ENCODE measurements at places on chromosomes 3 and 15. TPM values are rescaled to one million over a fixed set of nuclear protein-coding genes. Genes with fewer than 3 reads are reported as not detected.

DNA sequence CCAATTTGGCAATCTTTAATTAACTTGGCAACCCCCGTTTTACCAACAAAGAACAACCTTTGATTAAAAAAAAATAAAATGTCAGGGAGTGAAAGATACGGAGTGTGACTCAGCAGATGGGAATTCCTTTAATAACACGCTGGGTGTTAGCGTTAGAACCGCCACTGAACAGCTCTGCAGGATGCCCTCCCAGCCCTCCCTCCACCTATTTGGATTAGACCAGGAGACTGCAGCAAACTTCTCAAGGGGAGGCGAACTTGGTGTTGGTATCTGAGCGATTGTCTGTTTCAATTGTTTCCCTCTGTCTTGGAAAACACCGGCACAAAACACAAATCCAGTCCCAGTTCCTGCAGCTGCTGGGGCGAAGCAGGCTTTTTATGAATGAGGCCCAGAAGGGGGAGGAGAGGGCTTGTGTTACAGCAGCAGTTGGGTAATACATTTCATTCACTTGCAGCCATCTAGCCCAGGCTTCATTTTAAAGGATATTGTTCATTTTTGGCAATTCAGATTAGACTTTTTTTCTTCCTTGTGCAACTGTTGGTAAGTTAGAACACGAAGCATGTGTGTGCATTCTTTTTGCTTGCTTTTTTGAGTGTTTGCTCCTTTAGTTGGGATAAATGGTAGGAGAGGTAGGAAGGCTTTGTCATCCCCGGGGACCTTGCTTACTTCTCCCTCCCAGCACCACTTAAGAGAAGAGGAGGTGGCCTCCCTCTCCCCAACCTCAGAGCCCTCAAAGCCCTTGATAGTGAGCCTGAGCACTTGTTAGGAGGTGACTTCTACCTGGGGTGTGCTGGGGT is 152.3 kb downstream of the IGF1R start:
- H3K27ac ChIP-seq = peak overlapping the region; percentile 64
- peaks cover 41% of the 10 kb centered on the region for H3K4me1 ChIP-seq
- no peaks in the 10 kb centered on the region for H3K27me3 ChIP-seq
- DNase-seq = peak; percentile 72
- H3K4me3 ChIP-seq = no peak overlapping the region
- no peaks in the 10 kb centered on the region for H3K36me3 ChIP-seq

DNA sequence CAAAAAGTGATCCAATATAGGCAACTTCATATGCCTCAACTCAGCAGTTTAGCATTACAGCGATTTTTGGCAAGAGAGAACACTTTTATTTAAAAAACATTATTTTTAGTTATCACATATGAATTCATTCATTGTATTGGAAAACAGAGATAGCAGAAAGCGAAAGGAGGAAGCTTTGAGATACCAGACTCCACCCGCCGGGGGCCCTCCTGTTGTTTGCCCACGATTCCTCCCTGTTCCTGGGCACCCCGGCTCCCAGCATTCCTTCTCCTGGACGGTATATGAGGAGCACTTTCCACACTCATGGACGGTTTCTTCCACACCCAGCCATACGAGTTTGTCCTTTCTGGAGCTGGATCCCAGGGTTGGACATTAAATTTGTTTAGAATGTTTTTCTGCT is 18.2 kb downstream of the APBA2 start:
- DNase-seq = no peak
- no peaks in the 10 kb centered on the region for H3K36me3 ChIP-seq
- H3K27me3 ChIP-seq = no peaks in the 10 kb centered on the region
- H3K27ac ChIP-seq = no peak overlapping the region

- DNase-seq = peak; percentile 16
- H3K27ac ChIP-seq = no peak overlapping the region
- H3K4me3 ChIP-seq = no peak overlapping the region
Measured at GRCh38 chr15:79967298-79968182, 3.5 kb downstream of the BCL2A1 start.

- no peaks in the 10 kb centered on the region for H3K27me3 ChIP-seq
- peaks cover 24% of the 10 kb centered on the region for H3K4me1 ChIP-seq
- H3K4me3 ChIP-seq = no peak overlapping the region
- peaks cover 6% of the 10 kb centered on the region for H3K36me3 ChIP-seq
- no peak overlapping the region for H3K27ac ChIP-seq
- no peak for DNase-seq
Measured at GRCh38 chr3:51938780-51939425, 2.8 kb downstream of the RRP9 start.

- no peak overlapping the region for H3K27ac ChIP-seq
- H3K4me3 ChIP-seq = no peak overlapping the region
- DNase-seq = no peak
- H3K27me3 ChIP-seq = no peaks in the 10 kb centered on the region
Measured at GRCh38 chr15:71639471-71639870, 170.9 kb upstream of the NR2E3 start.

DNA sequence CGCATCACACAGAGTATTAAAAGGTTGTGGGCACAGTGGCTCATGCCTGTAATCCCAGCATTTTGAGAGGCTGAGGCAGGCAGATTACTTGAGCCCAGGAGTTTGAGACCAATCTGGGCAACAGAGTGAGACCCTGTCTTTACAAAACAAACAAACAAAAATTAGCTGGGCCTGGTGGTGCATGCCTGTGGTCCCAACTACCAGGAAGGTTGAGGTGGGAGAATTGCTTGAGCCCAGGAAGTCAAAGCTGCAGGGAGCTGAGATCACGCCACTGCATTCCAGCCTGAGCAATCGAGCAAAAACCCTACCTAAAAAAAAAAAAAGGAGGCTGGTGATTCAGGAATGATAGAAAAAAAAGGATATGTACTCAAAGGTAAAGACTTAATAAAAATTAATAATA is 28.2 kb upstream of the ST6GAL1 start:
- peak; percentile 34 for DNase-seq
- H3K27me3 ChIP-seq = peaks cover 2% of the 10 kb centered on the region
- H3K4me3 ChIP-seq = no peak overlapping the region
- H3K4me1 ChIP-seq = peaks cover 3% of the 10 kb centered on the region

GRCh38 chr3:127716384-127716783 is 43.6 kb downstream of the ABTB1 start:
- no peak for DNase-seq
- no peaks in the 10 kb centered on the region for H3K36me3 ChIP-seq
- no peak overlapping the region for H3K27ac ChIP-seq
- no peaks in the 10 kb centered on the region for H3K27me3 ChIP-seq

DNA sequence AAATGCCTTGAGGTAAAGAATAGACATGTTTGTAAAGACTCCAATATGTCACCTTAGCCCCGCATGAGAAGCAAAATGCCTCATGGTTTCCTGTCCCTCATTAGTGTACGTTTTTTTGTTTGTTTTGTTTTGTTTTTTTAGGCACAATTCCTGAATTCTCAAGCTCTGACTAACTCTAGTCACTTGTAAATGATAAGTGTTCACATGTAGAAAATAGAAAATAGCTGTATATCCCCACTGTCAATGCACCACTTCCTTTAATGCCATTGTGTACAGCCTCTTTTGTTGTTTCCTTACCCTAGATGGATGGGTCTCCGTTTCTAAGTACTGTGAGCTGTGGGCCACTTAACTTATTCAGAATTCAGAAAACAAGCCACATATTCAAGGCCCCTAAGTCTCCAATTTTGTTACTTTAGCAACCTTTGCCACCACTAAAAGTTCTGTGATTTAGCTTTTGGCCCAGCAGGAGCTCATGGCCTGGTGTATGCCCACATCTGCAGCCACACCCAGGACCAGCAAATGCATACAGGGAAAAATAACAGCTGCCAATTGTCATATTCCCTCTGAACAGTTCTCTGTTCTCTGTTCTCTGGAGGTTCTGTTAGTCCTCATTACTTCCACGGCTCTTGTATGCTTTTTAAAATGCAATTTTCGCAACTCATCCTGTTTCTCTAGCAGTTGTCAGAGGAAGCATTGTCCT is 655.5 kb downstream of the GBE1 start:
- no peaks in the 10 kb centered on the region for H3K36me3 ChIP-seq
- no peak overlapping the region for H3K27ac ChIP-seq
- H3K4me1 ChIP-seq = peaks cover 7% of the 10 kb centered on the region
- no peaks in the 10 kb centered on the region for H3K27me3 ChIP-seq
- DNase-seq = peak; percentile 31
- H3K4me3 ChIP-seq = no peak overlapping the region

DNA sequence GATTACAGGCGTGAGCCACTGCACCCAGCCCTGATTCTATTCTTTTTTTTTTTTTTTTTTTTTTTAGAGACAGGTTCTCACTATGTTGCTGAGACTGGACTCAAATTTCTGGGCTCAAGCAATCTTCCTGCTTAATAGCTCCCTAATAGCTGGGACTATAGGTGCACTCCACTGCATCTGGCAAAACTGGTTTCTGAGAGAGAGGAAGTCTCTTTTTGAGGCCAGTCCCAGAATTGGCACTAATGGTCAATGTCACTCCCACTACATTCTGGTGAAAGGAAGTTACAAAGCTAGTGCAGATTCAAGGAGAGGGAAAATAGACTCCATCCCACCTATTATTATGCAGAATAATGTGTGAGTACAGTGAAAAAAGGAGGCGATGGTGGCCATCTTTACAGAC is 5.8 kb upstream of the TGFBR2 start:
- no peak for DNase-seq
- H3K4me3 ChIP-seq = no peak overlapping the region
- no peaks in the 10 kb centered on the region for H3K36me3 ChIP-seq

DNA sequence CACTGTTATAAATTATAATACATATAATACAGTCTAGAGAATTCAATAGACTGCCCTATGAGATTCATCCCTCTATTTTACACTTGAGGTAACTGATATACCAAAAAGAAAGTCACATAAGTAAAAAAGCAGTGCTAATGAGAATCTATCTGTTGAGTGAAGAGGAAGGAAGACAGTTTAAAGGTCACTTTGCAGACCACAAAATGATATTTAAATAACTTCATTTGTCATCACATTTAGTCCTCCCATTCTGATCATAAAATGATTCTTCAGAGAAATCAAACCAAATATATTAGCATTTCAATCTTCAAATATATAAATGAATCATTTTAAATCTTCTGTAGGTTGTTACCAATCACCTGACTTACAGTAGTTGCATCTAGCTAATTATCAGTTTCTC is 60.5 kb upstream of the CCDC50 start:
- no peaks in the 10 kb centered on the region for H3K4me1 ChIP-seq
- no peak for DNase-seq
- no peaks in the 10 kb centered on the region for H3K27me3 ChIP-seq
- no peaks in the 10 kb centered on the region for H3K36me3 ChIP-seq

DNA sequence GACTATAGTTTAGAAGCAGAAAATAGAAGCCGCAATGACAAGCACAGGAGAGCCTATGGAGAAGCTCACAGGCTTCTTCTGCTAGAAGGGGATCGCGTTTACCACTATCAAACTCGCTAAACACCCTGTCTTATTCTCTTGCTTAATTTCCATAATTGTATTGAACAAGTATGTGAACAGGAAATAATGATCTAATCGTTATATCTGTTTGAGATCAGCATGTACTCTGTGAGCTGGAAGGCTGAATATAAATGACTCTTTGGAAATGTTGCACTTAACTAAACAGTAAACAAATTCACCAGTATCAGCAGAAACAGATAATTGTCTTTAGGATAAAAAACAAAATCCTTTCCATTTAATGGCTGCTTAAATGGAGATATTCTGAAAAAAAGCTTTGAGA is 15.0 kb downstream of the NEK10 start:
- H3K36me3 ChIP-seq = peaks cover 5% of the 10 kb centered on the region
- no peaks in the 10 kb centered on the region for H3K4me1 ChIP-seq
- H3K4me3 ChIP-seq = no peak overlapping the region
- no peak for DNase-seq
- H3K27ac ChIP-seq = no peak overlapping the region
- no peaks in the 10 kb centered on the region for H3K27me3 ChIP-seq

- H3K27me3 ChIP-seq = no peaks in the 10 kb centered on the region
- no peak overlapping the region for H3K27ac ChIP-seq
Measured at GRCh38 chr3:31862666-31863279, 118.3 kb downstream of the OSBPL10 start.

DNA sequence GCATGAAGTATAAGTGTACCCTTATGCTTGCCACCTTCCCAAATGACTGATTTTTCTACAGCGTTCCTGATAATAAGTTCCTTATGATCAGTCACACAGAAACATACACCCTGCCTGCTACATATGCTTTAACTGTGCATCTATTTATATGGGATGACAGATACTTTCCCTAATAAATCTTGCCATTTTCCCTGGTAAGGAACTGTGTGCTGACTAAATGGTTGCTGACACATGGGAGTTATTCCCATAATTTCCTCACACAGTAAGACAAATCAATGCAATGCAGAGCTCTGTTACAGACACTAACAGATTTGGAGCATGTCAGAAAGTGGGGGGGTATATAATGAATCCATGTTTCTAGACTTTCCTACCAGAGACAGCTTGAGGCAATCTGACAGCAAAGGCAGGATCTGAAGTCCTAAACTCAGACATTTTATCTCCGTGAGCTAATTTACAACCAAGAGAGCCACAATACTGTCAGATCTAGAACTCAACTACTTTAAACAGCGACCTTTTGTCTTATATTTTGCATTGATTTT is 86.9 kb upstream of the TCF12 start:
- no peak overlapping the region for H3K4me3 ChIP-seq
- DNase-seq = no peak

DNA sequence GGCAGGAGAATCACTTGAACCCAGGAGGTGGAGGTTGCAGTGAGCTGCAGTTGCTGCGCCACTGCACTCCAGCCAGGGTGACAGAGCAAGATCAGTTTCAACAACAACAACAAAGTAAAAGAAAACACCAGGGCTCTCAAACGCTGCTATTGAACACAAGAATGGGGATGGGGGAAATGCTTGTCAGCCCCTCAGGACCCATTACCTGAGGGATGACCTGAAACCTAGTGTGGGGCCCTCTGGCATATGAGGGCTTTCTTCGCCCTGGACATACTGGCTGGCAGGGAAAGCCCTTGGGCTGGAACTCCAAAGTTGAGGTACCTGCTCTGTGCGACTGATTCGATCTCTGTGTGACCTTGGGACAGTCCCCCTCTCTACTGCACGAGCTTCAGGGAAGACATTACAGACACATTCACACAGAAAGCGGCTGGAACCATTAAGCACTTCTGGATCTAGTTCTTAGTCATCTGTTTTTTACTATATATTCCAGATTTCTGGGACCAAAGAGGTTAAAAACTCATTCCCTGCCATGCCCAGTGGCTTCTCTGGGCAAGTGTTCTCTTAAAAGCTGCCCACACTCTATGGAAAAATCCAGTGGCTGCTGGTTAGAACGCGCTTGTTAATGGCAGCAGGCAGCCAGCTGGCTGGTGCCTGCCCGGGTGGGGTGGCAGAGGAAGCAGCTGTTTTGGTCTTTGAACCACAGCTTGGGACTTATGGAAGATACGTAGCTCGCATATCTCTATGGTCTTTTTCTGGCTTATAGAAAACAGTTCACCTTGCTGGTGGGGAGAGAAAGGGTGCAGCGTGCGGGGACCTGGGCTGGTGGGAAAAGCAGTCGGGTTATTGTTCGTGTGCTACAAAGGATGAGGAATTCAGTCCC is 57.2 kb downstream of the ATP1B3 start:
- no peak for DNase-seq
- H3K36me3 ChIP-seq = no peaks in the 10 kb centered on the region
- H3K27me3 ChIP-seq = no peaks in the 10 kb centered on the region
- H3K4me3 ChIP-seq = no peak overlapping the region
- no peaks in the 10 kb centered on the region for H3K4me1 ChIP-seq
- H3K27ac ChIP-seq = no peak overlapping the region

GRCh38 chr3:43013743-43014155 is 34.6 kb downstream of the GASK1A start:
- H3K27ac ChIP-seq = no peak overlapping the region
- DNase-seq = no peak
- H3K4me1 ChIP-seq = no peaks in the 10 kb centered on the region
- no peaks in the 10 kb centered on the region for H3K36me3 ChIP-seq

Gene GTF2E1
- 28.8 TPM for total RNA-seq

Gene CGNL1
- 10.2 TPM for total RNA-seq

Gene WWTR1
- total RNA-seq = 105 TPM

Gene KNG1
- not detected for total RNA-seq

Gene CLDN18
- not detected for total RNA-seq

Gene GRAMD2A
- total RNA-seq = 0.77 TPM

Gene LTF
- not detected for total RNA-seq

All from astrocyte (in vitro differentiated cells and primary cell).